Stimulated activated naive CD4-positive, alpha-beta T cell treated with Interleukin-2 at 50 U/mL for 16 hours (primary cell): ENCODE measurements at places on chromosomes 1 and 21.

- no peak for DNase-seq
Observed at GRCh38 chr1:159829273-159829634, 2.6 kb downstream of the SLAMF8 start.

DNA sequence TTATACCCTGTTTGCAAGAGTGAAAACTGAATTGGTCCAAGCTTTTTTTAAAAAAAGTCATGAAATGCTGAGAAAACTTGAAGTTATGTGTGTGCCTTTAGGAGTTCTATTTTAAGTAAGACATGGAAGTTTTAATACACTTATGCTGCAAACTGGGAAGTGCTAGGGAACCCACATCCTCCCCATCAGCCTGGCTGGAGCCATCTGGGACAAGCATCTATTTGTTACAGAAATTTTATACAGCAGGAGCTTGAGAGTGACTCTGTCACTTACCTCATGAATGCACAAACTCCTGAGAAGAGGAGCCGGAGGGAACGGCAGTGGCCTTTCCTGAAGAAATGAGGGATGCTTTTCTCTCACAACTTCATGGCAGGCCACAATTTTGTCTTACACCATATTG lies 78.2 kb upstream of the SLC44A3 start:
- DNase-seq: no peak

DNA sequence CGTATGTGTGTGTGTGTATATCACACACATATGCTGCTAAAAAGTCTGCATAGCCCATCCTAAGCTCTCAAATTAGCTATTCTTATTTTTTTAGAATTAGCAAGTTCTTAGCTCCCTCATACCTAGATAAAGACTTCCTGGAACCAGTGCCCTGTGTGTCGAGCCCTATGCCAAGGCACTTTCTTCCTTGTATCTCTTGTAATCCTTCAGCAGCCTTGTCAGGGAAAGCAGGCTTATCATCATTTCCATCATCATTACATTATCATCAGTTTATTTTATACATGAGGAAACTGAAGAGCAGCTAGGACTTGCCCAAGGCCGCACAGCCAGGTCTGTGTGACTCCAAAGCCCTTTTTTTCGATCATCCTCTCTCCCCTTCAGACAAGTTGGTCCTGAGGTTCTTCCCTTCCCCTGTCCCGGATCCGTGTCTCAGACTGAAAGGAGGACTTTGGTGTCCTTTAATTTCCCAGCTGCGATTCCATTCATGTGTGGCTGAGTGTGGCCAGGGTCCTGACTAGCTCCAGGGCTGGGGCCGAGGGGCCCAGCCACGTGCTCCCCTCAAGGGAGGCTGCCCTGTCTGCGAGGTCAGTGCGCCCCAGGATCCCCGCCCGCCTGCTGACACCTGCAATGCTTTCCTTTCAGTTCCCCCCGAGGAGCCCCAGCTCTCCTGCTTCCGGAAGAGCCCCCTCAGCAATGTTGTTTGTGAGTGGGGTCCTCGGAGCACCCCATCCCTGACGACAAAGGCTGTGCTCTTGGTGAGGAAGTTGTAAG lies 24.9 kb downstream of the IL6R start:
- DNase-seq: no peak

DNA sequence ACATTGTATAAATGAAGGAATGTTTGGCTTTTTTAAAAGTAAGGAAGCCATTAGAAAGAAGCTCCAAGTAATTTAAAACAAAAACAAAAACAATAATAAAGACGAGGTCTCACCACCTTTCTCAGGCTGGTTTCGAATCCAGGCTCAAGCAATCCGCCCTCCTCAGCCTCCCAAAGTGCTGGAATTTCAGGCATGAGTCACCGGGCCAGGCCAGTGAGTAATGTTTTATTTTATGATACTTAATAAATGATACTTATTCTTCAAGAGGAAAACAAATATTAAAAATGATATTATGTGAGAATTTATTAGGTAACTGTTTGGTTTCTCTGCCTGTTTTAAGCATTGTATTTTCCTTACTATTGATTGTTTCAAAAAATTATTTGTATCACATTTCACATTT lies 201.4 kb upstream of the BRINP3 start:
- no peak for DNase-seq

GRCh38 chr1:193729429-193729828 lies 543.0 kb upstream of the B3GALT2 start:
- no peak for DNase-seq

GRCh38 chr1:23553231-23554126 lies 5.8 kb downstream of the ID3 start:
- DNase-seq: no peak

GRCh38 chr1:97824624-97825023 lies 96.2 kb downstream of the DPYD start:
- DNase-seq: no peak

- DNase-seq: no peak
Observed at GRCh38 chr1:245041058-245041698, 113.6 kb upstream of the KIF26B start.

GRCh38 chr1:81542196-81542595 lies 258.5 kb upstream of the ADGRL2 start:
- no peak for DNase-seq

GRCh38 chr1:76763738-76764137 lies 103.5 kb upstream of the ST6GALNAC5 start:
- DNase-seq: no peak

- DNase-seq: no peak
Observed at GRCh38 chr1:224201383-224201782, 18.3 kb downstream of the DEGS1 start.

- DNase-seq: no peak
Observed at GRCh38 chr1:54390655-54391054, 15.5 kb downstream of the SSBP3 start.

GRCh38 chr1:58922302-58923089 lies 138.6 kb upstream of the JUN start:
- no peak for DNase-seq

DNA sequence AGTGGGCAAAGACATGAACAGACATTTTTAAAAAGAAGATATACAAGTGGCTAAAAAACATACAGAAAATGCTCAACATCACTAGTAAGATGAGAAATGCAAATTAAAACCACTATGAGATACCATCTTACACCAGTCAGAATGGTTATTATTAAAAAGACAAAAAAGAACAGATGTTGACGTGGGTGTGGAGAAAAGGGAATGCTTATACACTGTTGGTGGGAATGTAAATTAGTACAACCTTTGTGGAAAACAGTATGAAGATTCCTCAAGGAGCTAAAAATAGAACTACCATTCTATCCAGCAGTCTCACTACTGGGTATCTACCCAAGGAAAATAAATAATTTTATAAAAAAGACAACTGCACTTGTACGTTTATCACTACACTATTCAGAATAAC lies 73.9 kb downstream of the EBNA1BP2 start:
- no peak for DNase-seq

DNA sequence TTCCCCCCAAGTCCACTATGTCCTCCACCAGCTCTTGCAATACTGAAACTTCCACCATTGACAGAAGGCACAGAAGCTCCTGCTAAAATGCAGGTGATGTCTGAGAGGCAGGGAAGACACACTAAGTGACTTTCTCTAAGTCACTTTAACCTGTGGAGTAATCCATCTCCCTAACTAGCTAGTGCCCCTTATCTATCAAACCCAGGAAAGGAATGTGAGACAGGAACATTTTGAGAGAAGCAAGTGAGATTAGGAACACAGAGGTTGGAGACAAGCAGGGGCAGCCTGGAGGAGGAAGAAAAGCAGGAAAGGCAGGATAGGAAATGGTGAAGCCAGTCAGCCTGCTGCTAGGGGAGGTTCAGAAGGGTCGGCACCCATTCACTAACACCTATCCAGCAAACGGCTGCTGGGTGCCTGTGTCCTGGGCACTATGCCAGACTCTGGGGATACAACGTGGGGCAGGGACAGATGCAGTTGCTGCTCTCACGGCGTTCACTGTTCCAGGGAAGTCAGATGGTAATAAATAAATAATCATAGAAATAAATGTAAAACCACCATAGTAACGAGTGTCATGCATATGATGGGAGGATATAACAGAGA lies 7.0 kb downstream of the GPA33 start:
- no peak for DNase-seq

DNA sequence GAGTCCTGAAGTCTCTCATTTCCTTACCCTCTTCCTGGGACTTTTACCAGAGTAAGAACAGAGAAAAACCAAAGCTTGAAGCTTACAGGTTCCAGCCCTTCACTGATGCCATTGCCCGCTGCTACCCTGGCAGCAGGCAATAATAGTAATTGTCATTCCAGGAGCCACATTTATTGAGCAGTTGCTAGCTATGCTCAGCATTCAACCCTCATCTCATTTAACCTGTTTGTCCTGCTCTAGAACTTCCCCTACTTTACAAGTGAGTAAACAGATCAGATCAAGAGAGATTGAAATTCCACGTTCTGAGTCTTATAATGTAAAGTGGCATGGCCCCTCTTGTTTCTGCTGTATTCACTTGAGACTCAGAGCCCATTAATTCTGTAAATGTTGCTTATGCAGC lies 80.4 kb downstream of the ATP1A1 start:
- DNase-seq: no peak

DNA sequence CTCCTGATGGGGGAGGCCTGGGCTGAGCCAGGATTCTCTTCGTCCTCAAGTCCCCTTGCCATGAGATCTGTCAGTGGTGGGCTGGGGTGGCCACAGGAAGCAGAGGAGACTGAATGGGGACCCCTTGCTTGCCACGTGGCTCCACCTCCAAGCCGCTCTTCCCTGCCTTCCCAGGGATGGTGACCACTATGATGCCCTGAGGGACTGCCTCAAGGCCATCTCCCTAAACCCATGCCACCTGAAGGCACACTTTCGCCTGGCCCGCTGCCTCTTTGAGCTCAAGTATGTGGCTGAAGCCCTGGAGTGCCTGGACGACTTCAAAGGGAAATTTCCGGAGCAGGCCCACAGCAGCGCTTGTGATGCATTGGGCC lies 20.9 kb upstream of the TMEM222 start:
- DNase-seq: no peak

DNA sequence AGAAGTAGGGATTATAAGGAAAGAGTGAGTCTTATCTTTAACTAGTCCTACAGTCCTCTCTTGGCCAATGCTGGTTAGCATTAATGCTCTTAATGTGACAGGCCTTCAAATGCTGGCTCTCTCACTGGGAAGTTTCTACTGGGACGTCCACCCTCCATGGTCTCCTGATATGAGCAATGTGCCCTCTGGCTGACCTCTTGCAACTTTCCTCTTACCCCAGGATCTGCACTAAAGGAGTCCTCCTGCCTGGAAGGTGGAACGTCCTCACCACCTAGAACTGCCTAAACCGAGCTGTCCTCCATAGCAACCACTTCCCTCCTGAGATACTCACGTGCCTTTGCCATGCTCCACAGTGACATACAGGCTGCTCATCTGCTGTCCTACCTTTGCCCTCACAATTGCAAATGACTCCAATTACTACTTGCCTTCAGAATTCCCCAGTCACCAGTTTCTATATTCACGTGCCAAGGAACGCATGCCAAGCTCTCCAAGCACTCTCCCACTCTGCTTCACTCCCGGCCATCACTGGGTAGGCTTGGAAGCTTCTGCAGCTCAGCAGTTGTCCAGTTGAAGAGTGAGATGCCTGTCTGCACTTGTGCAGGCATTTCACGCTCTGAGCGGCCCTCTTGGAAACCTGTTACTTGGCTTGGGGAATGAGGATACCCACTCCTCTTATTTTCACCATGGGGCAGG lies 404.7 kb downstream of the RRAGC start:
- DNase-seq: no peak
